Epithelial cell of prostate (primary cell): ENCODE measurements at places on chromosomes 12 and 14.

- DNase-seq, result no peak
Observed at GRCh38 chr14:99247772-99248171, 24.2 kb downstream of the BCL11B start.

DNA sequence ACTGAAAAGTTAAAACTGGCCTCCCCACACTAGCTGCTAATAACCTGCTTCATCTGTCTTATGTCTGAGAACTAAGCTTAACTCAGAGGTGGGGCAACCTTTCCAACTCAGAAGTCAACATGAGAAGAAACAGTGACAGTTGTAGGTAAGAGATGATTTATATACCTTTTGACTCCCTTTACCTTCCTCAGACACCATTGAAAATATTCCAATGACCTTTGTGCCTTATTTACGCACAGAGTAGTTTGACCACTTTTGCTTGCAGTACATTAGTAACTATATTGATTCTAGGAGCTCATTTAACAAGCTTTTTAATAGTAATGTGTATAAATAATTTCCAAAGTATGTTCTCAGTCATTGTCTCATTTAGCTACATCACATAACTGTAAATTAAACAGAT, 77.6 kb downstream of the ALX1 start:
- DNase-seq, result no peak

DNA sequence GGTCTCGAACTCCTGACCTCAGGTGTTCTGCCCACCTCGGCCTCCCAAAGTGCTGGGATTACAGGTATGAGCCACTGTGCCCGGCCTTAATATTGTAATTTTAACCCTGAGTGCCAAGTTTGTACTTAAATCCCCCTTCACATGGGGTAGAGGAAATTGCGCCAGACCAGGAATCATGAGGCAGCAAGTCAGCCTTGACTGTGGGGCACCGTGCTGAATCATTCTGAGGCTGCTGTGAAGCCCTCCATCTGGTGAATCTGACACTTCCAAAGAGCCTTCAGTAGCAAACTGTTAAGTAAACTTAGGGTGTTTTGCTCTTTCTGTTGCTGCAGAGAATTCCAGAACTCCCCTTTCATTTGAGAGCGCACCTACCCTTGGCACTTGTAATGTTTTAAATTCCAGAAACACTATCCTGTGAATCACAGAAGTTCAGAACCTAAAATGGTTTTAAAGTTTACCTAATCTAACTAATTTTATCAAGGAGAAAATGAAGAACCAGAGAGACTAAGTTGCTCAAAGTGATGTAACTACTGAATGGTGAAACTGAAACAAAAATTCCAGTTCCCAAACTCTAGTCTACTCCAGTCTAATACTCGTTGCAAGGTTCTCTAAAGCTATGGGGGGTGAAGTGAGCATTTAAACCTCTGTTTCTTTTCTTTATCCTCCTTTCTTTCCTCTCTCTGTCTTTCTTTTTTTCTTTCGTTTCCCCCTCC, 7.5 kb downstream of the HEBP1 start:
- no peak for DNase-seq

GRCh38 chr12:52969828-52970569, 21.1 kb downstream of the KRT18 start:
- no peak for DNase-seq

GRCh38 chr12:48862760-48863159, 2.9 kb downstream of the RND1 start:
- no peak for DNase-seq

GRCh38 chr14:72616294-72616693, 277.6 kb downstream of the DPF3 start:
- DNase-seq, result no peak

DNA sequence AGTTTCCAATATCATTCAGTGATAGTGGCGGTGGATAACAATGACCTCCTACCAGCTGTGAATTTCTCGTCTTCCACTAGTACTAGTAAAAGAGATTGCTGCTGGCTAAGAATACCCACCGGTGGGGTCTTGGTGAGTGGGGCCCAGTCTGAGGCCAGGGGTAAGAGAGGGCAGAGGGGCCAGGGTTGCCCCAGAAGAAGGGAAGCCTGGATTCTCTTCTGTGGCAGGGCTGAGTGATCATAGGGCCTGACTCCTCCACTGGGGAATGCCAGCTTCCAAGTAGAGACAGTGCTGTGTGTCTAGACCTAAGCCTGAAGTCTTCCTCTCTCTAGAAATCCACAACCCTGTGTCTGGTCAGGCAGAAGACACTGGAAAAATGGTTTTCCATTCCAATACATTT, 5.8 kb upstream of the TMEM63C start:
- DNase-seq, result no peak

GRCh38 chr12:124510301-124510970, 57.0 kb downstream of the NCOR2 start:
- DNase-seq, result no peak

DNA sequence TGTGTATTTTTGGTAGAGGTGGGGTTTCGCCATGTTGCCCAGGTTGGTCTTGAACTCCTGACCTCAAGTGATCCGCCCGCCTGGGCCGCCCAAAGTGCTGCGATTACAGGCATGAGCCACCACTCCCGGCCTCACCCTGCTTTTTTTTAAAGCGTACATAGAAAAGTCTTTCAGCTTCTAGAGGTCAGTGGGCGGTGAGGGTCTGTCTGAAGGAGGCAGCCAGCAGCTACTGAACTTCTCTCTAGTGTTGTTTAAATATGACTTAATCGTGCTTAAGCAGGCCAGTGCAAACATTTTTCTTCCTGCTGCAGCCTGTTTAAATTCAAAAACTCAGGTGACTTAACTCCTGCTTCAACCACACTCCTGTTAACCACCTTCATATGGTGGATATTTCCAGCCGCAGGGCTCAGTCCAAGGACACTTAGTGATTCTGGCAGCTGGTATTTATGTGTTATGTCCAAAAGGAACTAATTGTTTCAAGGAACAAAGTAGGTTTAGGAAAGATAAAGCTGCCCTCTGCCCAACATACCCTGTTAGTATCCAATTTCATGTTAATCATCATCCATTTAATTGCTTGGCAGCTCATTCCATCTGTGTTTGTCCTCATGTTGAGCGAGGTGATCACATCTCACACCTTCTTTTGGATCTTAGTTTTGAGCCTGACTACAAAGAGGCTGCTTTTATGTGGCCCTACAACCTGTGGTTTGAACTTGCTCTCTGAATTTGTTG, 2.0 kb downstream of the PRKAB1 start:
- DNase-seq, result peak; percentile 59

DNA sequence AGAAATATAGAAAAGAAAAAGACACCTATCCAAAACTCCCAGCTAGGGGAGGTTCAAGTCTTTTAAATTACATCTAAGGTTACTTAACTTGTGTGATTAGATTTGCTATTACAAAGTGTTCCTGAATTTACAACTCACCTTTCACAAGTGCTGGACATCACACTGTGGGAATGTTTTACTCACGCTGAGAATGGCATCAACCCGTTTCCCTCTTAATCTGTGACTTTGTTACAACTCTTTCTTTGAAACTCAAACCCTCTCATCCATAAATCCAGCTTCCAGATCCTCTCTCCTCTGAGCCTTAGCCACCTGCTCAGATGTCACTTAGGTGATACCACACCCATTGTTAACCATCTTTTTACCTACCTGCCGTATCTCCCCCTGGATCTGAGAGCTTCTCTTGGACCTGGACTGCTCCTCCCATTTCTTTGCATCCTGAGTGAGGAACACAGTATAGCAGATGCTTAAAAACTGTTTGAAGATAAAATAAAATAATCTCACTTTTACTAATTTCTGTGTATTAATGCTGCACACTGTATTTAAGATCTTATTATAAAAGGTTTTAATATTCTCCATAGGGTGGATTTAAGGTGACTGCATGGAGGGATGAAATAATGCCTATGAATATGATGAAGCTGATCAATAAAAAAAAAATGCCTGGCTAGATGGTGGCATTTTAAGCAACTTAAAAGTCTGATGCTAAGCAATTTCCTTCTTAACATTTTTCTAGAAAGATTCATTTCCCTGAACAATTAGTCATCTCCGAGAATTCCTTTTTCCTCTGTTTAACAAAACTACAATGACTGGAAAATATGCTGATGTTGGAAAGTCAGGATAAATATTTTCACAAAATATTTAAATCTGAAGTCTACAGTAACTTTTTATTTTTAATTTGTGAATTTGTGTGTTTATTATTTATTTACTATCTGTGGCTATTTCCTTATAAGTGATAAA, 39.1 kb upstream of the NAP1L1 start:
- no peak for DNase-seq

GRCh38 chr12:116455540-116456329, 103.4 kb upstream of the MAP1LC3B2 start:
- DNase-seq, result peak; percentile 65

DNA sequence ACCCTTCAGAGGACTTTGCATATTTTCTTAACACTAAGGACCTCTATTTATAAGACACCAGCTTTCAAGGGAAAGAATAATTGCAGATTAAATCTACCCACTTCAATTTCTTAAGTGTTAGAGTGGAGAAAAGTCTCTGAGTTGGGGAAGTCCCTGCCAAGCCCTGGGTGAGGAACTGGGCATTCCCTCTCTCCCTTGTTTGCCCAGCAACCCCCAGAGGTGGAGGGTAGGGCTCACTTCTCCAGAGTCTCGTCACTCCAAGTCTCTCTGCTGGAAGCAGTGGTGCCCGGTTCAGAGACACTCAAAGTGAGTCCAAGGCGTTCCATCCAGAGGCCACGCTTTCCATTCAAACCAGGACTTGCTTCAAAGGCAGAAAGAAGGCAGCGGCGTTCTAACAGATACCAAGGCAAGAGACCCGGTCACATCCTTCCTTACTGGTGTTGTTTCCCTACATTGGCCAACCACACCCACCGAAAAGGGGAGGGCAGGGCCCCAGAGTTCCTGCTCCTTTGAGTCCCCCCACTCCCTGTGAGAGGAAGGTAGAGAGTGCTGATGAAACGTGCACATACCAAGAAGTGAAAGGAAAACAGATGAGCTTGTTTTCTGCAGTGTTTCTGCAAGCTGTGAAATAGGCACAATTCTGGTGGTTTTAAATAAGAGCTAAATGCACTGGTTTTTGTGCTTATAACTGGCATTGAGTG, 6.1 kb upstream of the BDKRB2 start:
- no peak for DNase-seq

- no peak for DNase-seq
Observed at GRCh38 chr12:90896164-90896563, 58.8 kb downstream of the CCER1 start.

DNA sequence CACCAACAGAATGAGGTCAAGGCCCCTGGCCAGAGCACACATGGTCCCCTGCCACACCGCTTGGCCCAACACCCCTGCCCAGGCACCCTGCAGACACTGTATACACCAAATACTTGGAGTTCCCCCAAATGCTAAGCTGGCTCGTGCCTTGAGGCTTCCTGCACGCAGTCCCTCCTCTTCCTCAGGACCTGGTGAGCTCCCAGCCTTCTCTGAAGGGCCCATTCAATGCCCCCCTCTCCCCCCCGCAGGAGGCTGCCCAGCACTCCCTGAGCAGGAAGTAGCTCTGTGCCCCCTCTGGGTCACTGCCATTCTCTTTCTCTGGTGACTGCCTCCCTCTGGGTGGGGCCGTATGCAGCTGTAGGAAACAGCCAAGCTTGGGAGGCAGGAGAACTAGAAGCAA, 75.3 kb downstream of the ITPK1 start:
- DNase-seq, result no peak

DNA sequence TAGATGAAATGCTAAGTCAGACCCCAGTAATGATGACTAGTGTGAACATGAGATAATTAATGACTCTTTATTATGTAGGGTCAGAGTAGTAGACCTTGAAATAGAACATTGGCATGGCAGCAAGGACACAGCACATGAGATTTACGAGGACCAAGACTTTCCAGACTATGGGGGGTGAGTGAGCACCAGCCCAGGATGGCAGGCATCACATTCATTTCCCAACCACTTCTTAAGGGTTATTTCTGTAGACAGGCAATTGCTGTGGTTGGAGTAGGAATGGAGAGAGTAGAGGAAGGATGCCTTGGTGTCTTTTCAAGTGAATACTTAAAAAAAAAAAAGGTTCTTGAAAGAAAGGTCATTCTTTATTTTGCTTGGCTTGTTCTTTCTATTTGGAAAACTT, 189.4 kb upstream of the DYRK2 start:
- DNase-seq, result no peak

GRCh38 chr14:72558721-72559120, 335.2 kb downstream of the DPF3 start:
- no peak for DNase-seq

DNA sequence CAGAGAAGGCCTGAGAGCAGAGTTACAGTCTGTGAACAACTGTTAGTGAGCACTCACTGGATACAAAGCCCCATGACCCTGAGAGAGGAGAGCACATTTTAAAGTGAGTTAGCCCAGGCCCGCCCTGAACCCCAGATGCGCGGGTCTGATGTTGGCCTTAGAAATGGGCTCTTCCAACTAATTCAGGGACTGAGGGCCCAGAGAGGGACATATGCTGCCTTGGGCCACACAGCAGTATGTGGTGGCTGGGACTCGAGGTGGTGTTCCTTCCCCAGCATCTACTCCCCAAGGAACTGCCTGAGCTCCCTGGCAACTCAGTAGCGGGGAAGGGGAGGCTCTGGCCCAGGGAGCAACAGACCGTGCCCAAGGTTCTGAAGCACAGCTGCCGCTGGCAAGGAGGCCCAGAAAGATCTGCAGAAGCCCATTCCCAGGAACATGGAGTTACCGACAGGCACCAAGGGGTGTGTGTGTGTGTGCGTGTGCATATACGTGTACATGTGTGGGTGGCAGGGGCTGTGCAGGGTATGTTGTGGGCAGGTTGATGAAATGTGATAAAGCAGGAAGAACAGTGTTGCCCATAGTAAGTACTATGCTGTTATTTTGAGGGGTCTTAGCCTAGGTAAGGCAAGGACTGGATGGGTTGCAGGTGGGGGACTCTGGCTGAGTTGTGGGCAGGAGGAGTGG, 40.5 kb downstream of the KRT80 start:
- DNase-seq, result no peak

DNA sequence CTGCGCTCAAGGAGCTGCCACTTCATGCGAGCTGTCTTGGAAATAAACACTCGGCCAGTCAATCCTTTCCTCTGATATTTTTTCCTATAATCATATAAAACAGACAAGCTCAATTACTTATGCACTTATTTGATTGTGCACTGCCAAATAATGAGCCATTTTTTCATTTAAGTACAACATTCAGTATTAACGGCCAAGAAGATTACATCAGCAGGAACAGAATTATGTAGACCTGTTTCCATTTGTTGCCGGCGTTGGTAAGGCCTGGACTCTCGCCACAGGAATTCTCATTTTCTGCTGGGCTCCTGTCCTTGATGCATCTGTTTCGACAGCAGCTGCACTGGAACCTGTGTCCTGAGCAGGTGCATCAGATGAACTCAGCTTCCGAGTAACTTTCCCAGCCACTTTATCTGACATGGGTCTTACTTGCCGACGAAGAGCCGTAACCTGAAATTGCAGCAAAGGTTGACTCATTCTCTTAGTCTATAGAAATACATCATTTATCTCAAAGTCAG, 110.2 kb downstream of the KIF21A start:
- DNase-seq, result no peak

- DNase-seq, result no peak
Observed at GRCh38 chr12:85985996-85986395, 111.9 kb downstream of the NTS start.

DNA sequence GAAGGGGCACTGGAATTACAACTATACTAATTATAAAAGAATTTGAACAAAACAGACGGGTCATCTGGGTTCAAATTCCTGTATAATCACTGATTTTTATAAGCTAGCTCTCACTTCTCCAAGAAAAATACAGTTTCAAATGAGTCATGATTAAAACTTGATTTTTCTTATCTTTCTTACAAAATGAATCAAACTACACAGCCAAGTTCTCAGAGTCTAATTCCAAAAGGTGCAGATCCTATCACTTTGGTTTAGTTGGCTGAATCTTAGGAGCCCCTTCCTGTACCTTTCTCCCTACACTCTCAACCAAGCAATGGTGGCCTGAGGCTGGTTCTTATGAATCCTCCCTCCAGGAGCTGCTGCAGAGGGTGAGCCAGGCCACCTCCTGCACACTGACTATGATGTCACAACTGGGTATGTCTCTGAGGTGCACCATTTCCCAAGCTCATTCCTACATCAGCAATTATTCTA, 43.8 kb upstream of the BMP4 start:
- DNase-seq, result no peak
